ENCODE measurements at places on chromosomes 12 and 14. TPM values are rescaled to one million over a fixed set of nuclear protein-coding genes. Genes with fewer than 3 reads are reported as not detected.

PAX9 gene
- 9.7 TPM for total RNA-seq

ACOT4 gene
- total RNA-seq, result 0.26 TPM

SALL2 gene
- total RNA-seq, result under 0.01 TPM

KRT74 gene
- 0.13 TPM for total RNA-seq

NKX2-1 gene
- total RNA-seq, result 4.1 TPM

TAS2R43 gene
- 0.79 TPM for total RNA-seq

GRCh38 chr12:17992002-17992656 lies 97.9 kb downstream of the RERGL start:
- DNase-seq, result peak; percentile 39

- no peak for DNase-seq
Observed at GRCh38 chr12:128111951-128112350, 155.0 kb upstream of the TMEM132C start.

DNA sequence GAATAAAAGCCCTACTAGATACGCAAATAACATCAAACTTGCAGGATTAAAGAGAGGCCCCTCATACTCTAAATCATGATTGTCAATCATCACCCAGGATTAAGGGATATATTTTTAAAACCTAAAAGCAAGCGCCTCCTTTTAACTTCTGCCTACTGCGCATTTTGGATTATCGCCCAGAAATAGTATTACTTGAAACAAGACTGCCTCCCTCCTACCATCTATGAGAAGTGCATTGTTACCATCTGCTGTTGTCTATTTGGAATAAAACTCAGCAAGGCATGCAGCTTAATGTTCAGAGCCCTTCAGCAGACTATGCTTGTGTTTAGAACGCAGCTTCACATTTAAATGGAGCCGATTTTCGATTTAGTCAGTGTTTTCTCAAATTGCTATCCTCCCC lies 79.6 kb downstream of the EXOC5 start:
- DNase-seq, result peak; percentile 25

DNA sequence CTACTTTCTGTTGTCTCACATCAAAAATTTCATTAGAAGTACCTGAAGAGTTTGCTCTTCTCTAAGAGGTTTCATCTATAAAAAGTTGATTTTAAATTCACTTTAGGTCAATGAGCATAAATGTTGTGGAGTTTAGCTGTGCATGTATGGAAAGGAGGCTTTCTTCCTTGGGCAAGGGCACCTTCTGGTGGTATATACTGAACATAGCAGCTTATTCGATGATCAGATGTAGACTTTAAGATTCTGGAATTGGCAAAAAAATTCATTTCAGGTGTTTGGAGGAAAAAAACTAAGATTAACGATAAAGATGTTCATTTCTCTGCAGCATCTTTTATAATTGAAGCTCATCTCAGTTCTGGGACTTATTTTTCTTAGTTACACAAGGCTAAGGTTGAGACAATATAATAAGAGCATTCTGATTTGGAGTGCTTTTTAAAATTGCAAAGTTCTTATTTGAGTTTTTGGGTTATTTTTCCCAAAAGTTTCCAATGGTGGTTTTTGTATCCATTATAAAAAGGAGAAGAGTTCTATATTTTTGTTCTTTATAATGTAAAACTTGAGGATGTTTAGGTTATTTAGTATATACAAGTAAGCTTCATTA lies 46.8 kb downstream of the TMEM117 start:
- DNase-seq, result peak; percentile 59

DNA sequence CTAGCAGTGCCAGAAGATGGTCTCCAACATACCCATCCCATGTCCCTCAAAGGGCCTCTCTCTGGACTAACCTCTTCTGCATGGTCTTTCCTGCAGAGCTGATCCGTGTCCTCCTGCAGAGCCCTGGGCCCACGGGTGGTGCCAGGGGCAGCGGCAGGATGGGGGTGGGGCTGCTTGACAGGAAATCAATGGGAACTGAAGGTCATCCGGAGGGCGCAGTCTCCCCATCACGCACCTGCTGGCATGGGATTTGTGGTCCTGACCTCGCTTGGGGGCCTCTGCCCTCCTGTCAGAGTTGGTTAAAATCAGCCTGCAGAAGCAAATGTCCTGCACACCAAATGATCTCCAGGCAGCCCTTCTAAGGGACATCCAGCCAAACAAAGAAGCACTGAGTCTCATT lies 110.2 kb downstream of the DPF3 start:
- DNase-seq, result no peak

GRCh38 chr12:106341086-106341877 lies 16.3 kb upstream of the POLR3B start:
- no peak for DNase-seq

GRCh38 chr12:71664411-71665089 lies 449 bp downstream of the THAP2 start:
- DNase-seq, result peak; percentile 39

DNA sequence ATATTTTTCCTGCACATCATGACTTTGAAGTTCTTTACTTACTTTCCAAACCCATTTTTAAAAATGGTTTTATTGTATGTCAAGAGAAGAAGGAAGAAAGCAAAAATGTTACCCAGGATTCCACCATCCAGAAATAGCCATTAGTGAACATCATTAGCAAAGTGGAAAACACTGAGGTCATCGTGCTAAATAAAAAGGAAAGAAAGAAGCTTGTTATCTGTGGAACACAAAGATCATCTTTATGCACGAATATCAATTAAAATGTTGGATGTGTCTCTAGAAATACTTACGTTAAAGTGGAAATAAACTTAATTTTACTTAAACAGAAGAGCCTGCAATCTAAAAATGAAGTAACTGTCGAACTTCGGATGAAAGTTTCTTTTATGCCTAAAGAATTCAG lies 27.3 kb downstream of the SFSWAP start:
- DNase-seq, result no peak

GRCh38 chr14:61545726-61546455 lies 149.4 kb upstream of the HIF1A start:
- DNase-seq, result no peak
